ENCODE measurements at places on chromosomes 7 and 10.

- DNase-seq = no peak
Measured at GRCh38 chr10:78805176-78805575, 263.6 kb upstream of the ZMIZ1 start.

GRCh38 chr10:132662186-132662920 lies 123.6 kb downstream of the NKX6-2 start:
- no peak for DNase-seq

DNA sequence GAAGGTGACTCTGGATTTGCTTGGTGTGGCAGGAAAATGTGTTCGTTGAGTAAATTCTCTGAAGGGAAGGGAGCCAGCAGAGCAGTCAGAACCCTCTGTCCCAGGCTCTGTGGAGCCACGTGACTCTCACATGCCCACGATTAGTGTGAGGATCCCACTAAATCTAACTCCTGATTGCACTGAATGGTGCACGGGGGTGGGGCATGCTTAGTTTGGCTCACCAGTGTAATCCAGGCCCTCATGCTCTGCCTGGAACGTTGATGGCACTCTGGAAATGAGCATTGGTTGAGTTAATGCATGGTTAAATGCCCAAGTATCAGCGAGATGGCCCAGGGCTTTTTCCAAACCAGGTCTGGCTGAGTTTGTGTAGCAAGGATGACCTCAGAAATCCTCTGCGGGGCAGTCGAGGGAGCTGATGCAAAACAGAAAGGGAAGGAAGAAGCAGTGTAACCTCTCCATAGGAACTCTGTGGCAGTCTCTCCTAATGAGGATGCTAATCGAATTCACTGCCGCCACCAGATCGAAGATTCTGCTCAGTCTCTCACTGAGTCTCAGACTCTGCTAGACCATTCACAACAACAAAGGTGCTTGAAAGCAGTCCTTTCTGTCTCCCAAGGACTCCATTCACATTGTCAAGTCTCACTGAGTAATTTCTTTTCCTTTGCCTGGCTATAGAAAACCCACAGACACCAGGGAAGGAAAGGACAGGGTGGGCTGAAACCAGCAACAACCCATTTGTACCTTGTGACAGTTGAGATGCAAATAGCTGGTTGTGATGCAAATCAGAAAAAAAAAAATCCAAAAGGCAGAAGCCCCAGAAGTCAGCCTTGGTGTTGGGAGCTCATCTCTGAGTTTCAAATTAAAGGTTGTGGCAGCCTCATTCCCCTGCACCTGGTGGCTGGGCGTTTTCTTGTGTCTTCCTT lies 98.1 kb downstream of the C10orf105 start:
- DNase-seq = peak; percentile 95

- no peak for DNase-seq
Measured at GRCh38 chr7:24702755-24703154, 54.5 kb downstream of the GSDME start.

DNA sequence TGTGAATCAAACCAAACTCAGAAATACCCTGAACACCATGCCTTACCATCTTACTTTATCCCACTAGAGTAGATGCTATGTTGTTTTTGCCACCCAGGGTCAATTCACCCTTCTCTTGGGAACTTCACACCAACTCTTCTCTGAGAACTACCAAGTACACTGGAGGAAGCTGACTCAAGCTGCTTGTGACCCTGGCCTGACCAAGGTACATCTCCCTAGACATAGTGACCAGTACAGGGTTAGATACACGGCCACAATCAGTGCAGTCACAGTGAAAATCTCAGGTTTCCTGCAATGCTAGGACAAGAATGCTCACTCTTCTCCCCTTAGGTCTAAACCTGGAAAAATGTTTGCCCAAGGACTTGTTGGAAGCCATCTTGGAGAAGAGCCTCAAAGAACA lies 31.8 kb downstream of the EZH2 start:
- no peak for DNase-seq

GRCh38 chr7:130047831-130048230 lies 3.3 kb downstream of the ZC3HC1 start:
- DNase-seq = no peak

GRCh38 chr10:62818426-62819011 lies 2.4 kb upstream of the EGR2 start:
- peak; percentile 56 for DNase-seq

DNA sequence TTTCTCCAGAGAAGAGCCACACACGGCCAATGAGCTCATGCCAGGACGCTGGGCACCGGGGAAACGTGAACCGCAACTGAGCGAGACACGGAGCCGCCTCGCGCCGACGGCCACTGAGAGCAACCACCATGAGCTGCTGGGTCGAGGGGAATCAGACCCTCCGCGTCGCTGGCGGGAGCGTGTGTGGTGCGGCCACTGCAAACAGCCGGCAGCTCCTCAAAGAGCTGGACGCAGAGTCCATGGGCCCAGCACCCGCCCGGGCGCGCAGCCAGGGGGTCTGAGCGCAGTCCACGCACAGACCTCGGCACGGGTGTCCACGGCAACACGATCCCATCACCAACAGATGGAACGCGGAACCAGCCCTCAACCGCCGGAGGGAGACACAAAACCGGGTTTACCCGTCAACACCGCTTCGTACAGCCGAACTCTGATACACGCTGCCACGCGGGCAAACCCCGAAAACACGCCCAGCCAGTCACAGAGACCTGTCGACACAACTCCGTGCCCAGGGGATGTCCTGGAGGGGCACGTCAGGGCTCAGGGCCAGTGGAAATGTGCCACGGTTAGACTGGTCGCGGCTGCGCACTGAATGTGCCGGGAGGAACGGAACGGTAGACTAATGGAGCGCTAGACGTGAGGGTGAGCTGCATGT lies 147.1 kb downstream of the ELFN1 start:
- DNase-seq = no peak

GRCh38 chr10:97567891-97568290 lies 4.7 kb upstream of the ANKRD2 start:
- DNase-seq = no peak

- no peak for DNase-seq
Measured at GRCh38 chr7:30278849-30279652, 5.3 kb upstream of the ZNRF2 start.

DNA sequence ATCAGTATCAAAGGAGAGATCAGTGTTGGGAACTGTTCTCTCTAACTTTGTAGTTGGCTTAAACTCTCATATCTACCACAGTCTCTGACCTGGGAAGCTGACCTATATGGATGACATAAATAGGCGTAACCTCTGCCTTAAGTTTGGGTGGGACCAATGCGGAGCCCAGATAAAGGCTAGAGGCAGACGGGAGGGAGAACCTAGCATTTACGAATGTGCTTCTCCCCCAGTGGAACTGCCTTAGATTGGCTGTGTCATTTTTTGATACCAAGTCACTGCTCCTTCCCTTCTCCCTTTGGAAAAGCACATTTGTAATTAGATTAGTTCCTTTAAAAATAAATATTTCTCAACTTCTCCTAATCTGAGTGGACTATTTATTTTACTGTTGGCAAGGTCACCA lies 23.7 kb upstream of the LRRN3 start:
- no peak for DNase-seq

GRCh38 chr10:2280713-2281300 lies 543.5 kb upstream of the ADARB2 start:
- no peak for DNase-seq

DNA sequence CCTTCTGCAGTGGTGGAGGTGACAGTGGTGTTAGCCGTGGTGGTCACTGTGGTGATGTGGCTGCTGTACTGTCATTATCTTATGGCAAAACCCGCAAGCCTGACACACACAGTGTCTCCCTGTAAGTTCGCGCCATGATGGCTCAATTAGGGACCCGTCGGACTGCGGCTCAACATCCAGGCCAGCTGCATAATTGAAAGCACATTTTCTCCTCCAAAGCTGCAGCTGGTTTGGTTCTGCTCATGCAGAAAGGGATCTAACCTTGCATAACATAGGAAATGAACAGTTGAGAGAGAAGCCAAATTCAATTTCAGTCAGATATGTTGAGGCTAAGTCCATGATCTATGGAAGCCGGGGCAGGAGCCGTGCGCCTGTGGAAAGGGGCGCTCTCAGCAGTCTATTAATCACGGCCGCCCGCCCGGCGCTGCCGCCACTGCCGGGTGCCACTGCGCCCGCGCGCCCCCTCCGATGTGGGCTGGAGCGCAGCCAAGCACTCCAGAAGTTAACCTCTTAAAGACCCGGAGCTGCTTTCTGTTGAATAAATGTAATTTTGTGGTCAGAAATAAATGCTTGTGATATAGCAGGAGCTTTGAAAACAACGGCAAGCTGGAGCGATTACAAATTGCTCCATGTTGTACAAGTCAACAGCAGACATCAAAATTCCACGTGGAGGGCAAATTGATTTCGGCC lies 227.7 kb downstream of the CUX1 start:
- no peak for DNase-seq

GRCh38 chr7:268991-269390 lies 21.0 kb upstream of the FOXL3 start:
- DNase-seq = no peak

DNA sequence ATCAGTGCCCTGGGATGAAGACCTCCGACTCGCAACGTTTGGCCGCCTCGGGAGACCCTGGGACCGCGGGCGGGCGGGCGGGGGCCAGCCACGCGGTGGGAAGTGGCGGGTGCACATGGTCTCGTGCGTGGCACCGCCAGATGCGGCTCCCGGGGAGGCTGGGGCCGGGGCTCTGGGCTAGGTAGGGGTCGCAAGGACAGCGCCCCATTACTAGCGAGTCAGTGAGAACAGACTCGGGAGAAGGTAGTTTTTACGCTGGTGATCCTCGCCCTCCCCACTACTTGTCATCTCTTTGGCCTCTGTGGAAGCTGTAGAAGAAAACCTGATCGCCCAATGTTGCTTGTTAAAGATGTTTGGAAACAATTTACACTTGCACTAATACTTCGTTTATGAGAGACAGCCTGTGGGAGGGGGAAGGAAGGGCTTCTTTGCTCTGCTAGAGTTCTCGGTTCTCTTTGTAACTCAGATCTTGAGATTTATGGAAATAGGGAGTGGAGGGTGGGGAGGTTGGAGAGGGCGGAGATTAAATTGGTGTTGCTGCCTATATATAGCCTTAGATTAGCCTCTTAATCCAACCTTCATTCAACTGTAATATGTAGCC lies 591 bp downstream of the BZW2 start:
- DNase-seq = no peak

Measured in NCI-H526 (cell line).